ENCODE measurements at places on chromosomes 13 and 19.

DNA sequence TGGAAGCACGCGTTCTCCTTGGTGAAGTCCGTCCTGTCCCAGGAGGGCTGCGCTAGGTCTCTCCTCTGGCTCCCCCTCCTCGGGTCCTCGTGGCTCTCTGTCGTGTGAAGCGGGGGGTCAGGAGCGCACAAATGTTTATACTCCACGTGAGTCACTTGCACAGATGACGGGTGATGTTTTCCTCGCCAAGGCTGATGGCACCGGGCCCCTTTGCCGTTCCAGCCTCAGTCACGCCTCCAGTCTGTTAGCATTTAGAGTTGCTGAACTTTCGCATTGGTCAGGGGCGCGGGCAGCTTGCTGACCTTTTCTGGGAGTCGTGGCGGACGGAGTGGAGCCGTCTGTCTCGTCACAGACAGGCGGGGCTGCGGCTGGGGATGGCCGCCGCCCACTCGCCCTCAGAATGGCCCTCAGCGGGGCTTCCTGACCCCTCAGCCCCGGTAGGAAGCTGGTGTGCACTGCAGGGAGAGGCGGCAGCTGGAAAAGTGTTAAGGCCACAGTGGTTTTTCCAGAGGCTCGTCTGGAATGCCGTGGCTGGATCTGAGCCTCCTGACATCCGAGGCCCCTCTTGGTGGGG is 13.7 kb downstream of the KLHL26 start:
- no peak for DNase-seq

GRCh38 chr19:6717441-6717971 is 2.9 kb downstream of the C3 start:
- no peak for DNase-seq

- no peak for DNase-seq
Measured at GRCh38 chr19:47998800-47999199, 4.4 kb downstream of the ELSPBP1 start.

DNA sequence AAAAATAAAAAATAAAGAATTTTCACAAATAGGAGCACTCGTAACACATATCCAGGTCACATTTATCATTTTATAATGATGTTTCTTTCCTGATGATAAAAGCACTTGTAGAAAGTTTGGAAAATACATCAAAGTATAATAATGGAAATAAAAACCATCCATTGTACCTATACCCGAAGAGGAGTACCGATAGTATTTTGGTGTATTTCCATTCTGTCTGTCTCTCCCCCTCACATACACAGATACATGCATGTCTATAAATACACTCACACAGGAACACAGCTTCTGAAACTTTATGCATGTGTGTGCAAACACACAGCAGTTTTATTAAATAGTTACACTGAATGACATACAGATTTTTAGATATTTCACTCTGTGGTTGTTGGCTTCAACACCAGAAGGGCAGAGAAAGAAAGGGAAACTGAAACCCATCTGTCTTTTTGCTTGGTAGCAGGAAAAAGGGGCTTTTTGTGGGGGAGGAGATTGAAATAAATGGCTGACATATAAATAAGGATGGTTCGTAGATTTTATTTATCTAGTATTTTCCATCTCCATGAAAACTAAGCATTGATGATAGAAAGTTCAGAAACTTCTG is 114.8 kb downstream of the LRCH1 start:
- DNase-seq, result no peak

- no peak for DNase-seq
Measured at GRCh38 chr13:23985060-23985459, 87.8 kb upstream of the C1QTNF9B start.

DNA sequence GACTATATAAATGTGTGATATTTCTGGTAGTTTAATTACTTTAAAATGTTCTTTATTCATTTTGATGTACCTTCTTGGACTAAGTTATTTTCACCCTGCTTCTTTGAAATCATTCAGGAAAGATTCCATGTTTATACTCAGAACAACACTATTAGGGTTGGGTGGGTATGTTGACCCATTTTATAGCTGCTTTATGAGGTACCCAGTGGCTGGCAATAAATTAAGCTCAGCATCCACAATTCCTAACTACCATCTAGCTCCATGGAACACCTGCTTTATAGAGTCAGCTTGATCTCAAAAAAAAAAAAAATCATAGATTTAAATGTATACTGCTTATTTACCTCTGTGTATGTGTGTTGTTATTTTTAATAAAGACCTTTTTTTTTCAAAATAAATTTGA is 78.9 kb upstream of the ZNF91 start:
- DNase-seq, result no peak

- DNase-seq, result no peak
Measured at GRCh38 chr19:35901055-35901644, 810 bp upstream of the NFKBID start.

GRCh38 chr13:98212763-98213162 is 35.7 kb upstream of the RNF113B start:
- DNase-seq, result no peak

- DNase-seq, result no peak
Measured at GRCh38 chr19:49071860-49072547, 495 bp downstream of the KCNA7 start.

- no peak for DNase-seq
Measured at GRCh38 chr19:362683-363082, 18.1 kb upstream of the MIER2 start.

Data from activated T-helper 1 cell treated with anti-CD3 and anti-CD28 coated beads, Interleukin-2, amount 50 U/mL, for 16 hours (primary cell).